ENCODE measurements at places on chromosomes 16 and 17. TPM values are rescaled to one million over a fixed set of nuclear protein-coding genes. Genes with fewer than 3 reads are reported as not detected.

DNA sequence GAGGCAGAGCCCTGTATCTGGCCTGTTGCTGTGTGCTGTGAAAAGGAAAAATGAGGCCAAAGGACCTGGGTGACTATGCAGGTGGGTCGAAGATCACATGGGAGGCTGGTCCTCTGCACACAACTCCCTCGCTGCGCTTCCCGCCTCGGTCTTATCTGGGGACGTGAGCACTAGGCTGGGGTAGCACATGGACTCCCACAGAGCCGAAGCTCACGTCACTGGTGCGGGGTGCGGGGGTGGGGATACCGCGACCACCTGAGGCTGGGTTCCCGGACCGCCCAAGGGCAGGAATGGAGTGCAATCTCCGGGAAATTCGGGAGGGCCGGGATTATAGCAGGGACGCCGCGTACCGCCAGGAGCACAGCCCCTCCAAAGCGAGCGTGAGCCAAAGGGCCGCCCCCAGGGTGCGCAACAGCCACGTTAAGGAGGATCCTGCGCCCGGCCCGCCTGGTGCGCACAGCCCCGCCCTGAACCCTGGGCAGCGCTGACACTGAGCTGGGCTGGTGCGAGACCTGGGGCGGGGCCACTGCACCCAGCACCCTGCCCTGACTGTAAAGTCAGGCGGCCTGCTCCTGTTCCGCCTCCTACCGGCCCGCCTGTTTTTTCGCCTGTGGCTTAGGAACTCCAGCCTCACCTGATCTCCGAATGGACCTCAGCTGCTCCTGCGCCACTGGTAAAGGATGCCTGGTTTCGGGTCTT is 4.8 kb downstream of the MT1A start:
- no peak for DNase-seq

Gene CTRB1
- polyA plus RNA-seq = not detected

DNA sequence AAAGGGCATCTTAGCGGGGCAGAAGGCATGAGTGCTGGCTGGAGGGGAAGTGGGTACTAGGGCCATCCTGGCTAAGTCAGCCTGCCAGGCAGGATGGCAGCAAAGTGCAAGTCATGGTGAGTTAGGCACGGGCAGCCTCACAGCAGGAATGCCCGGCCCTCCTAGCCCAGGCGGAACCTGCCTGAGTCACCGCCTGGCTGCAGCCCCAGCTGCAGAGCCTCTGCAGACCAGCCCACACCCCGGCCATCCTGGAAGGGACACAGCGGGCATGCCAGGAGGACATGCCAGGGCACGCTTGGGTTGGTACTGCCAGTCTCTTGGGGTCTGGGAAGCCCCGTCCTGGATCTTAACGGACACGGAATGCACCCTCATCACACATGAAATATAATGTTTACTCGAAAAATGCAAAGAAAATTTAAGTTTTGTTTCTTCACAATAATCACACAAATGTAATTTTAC is 5.0 kb upstream of the ALDH3A1 start:
- no peak for DNase-seq

GRCh38 chr17:47280072-47280811 is 26.6 kb downstream of the ITGB3 start:
- no peak for DNase-seq

GRCh38 chr16:62089715-62090114 is 53.5 kb upstream of the CDH8 start:
- DNase-seq = no peak

GRCh38 chr16:3020247-3020603 is at the start of gene TNFRSF12A:
Gene TNFRSF12A, plus strand, starts transcription at chr16:3020368. Its CDS starts 30 bp downstream, at chr16:3020398.
- DNase-seq = no peak

GRCh38 chr17:41107941-41108450 is 2.8 kb downstream of the KRTAP4-9 start:
- no peak for DNase-seq

GRCh38 chr17:72399608-72400487 is 279.0 kb downstream of the SOX9 start:
- DNase-seq = no peak
